ENCODE measurements at places on chromosomes 5 and 9. TPM values are rescaled to one million over a fixed set of nuclear protein-coding genes. Genes with fewer than 3 reads are reported as not detected.
A peak's percentile ranks its signal among the peaks of the same experiment; 100 is the strongest.

GRCh38 chr9:72526901-72527800, 5.7 kb downstream of the TMC1 start:
- H3K27me3 ChIP-seq = no peaks in the 10 kb centered on the region
- no peaks in the 10 kb centered on the region for H3K36me3 ChIP-seq
- peak; percentile 89 for DNase-seq

GRCh38 chr5:1029282-1029944, 20.8 kb downstream of the NKD2 start:
- H3K27ac ChIP-seq = no peak overlapping the region
- H3K27me3 ChIP-seq = no peaks in the 10 kb centered on the region
- no peaks in the 10 kb centered on the region for H3K36me3 ChIP-seq
- no peak for DNase-seq
- H3K4me3 ChIP-seq = no peak overlapping the region

GRCh38 chr9:131475956-131476776, 26.6 kb upstream of the POMT1 start:
- no peaks in the 10 kb centered on the region for H3K4me1 ChIP-seq
- H3K4me3 ChIP-seq = no peak overlapping the region
- no peaks in the 10 kb centered on the region for H3K36me3 ChIP-seq

DNA sequence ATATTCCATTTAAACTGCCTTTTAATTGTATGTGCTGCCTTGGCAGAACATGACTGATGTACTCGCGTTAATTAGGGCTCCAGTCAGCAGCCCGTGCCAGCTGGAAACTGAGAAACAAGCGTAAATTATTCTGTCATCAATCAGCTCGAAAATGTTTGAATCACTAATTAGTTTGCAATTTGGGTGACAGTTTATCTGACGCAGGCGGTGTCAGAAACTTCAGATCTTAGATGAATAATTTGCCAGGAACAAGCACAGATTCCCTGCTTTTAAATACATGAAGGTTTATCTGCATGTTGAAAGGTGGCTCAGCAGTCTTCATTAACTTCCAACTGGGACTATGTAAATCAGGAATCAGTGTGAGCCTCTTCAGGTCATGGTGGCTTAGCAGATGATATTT, 176.0 kb upstream of the TLE4 start:
- H3K4me3 ChIP-seq = no peak overlapping the region
- no peak for DNase-seq
- no peaks in the 10 kb centered on the region for H3K36me3 ChIP-seq
- H3K27ac ChIP-seq = no peak overlapping the region
- no peaks in the 10 kb centered on the region for H3K27me3 ChIP-seq

The DNAJC21 gene
- 30.7 TPM for total RNA-seq

The LIX1 gene
- total RNA-seq = 0.20 TPM

The HEMGN gene
- 0.53 TPM for total RNA-seq

DNA sequence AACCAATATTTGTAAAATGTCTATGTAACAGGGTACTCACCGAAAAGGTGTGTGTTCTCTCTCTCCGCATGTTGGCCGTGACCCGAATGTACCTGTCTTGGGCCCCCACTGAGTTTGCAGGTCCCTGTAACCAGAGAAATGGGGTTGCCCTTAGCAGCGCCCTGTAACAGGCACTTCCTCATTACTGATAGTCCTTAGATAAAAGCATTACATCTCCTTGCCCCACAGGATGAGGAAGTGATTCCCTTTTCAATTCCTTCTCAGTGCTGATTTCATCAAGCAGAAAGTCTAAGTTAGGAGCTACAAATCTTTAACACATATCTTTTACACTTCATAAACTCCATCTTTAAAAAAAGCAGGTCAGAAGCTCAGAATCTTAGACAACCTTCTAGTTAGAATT, 15.2 kb upstream of the HMHB1 start:
- no peaks in the 10 kb centered on the region for H3K4me1 ChIP-seq
- no peaks in the 10 kb centered on the region for H3K27me3 ChIP-seq
- H3K27ac ChIP-seq = no peak overlapping the region
- DNase-seq = no peak

The ENHO gene
- 0.56 TPM for total RNA-seq

The CKMT2 gene
- 16.1 TPM for total RNA-seq

- H3K27me3 ChIP-seq = no peaks in the 10 kb centered on the region
- no peak overlapping the region for H3K4me3 ChIP-seq
- no peaks in the 10 kb centered on the region for H3K36me3 ChIP-seq
- DNase-seq = no peak
Observed at GRCh38 chr5:148998174-148998797, 64.6 kb downstream of the SH3TC2 start.

The KLF9 gene
- 96.4 TPM for total RNA-seq

DNA sequence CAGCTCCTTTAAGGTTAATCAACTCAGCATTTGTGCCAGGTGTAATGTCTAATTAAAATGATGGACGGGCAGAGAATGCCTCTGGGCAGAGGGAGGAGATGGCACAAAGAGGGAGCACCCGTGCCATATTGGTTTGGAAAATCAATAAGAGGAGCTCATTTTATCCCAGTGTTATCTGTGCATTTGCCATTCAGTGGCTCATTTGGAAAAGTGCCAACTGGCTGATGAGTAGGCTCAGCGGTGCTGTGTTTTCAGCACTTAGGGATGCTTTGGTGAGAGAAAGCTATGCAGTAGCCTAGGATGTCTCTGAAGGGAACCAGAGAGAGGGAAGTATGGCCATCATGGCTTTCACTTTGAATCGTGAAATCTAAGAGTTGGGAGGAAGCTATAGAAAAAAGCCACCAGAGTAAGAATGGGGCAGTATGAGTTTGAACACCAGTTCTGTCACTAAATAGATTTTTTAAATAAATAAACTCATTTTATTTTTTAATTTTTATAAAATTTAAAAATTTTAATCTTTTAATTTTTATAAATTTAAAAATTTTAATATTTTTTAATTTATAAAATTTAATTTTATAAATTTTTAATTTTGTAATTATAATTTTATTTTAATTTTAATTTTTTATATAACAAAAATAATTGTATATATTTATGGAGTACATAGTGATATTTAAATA, 472.8 kb downstream of the BRINP1 start:
- no peaks in the 10 kb centered on the region for H3K27me3 ChIP-seq
- DNase-seq = no peak

- no peaks in the 10 kb centered on the region for H3K27me3 ChIP-seq
- no peak overlapping the region for H3K27ac ChIP-seq
- H3K4me3 ChIP-seq = no peak overlapping the region
Observed at GRCh38 chr9:126587187-126588185, 26.2 kb upstream of the LMX1B start.

GRCh38 chr9:9396518-9396917, 1216.3 kb downstream of the PTPRD start:
- no peaks in the 10 kb centered on the region for H3K27me3 ChIP-seq
- no peak overlapping the region for H3K4me3 ChIP-seq
- H3K27ac ChIP-seq = no peak overlapping the region
- DNase-seq = no peak
- no peaks in the 10 kb centered on the region for H3K36me3 ChIP-seq
- no peaks in the 10 kb centered on the region for H3K4me1 ChIP-seq

DNA sequence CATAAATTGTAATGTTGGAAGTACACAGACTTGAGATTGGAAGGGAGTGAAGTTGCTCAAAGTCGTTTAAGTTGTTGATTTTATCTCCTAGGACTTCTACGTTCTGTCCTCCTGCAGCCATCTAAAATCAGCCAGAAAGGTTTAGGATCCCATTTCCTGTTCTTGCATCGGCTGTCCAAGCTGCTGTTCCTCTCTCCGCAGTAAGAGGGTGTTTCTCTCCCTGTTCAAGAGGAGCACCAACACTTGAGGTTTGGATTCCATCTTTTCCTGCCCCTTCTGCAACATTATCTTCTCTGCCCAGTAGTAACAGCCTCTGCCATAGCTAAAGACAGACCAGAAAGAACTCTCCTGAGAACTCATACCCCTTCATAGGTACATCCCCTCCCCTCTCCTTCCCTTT, 373.4 kb downstream of the GADD45G start:
- no peaks in the 10 kb centered on the region for H3K27me3 ChIP-seq
- no peaks in the 10 kb centered on the region for H3K36me3 ChIP-seq
- DNase-seq = no peak
- H3K27ac ChIP-seq = no peak overlapping the region
- no peak overlapping the region for H3K4me3 ChIP-seq

The ENTPD8 gene
- total RNA-seq = not detected

The PRDM9 gene
- not detected for total RNA-seq

DNA sequence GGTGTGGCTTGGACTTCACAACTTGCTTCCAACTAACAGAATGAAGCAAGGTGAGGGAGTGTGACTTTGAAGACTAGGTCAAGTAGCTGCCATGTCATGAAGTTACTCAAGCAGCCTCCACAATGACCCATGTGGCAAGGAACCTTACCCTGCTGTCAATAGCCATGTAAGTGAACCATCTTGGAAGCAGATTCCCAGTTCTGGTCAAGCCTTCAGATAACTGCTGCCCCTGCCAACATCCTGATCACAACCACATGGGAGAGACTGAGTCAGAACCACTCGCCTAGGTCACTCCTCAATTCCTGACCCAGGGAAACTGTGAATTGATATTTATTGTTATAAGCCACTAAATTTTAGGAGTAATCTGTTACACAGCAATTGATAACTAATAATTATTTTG, 10.9 kb downstream of the ZCCHC10 start:
- no peak overlapping the region for H3K4me3 ChIP-seq
- H3K36me3 ChIP-seq = no peaks in the 10 kb centered on the region
- no peaks in the 10 kb centered on the region for H3K27me3 ChIP-seq
- no peak for DNase-seq

DNA sequence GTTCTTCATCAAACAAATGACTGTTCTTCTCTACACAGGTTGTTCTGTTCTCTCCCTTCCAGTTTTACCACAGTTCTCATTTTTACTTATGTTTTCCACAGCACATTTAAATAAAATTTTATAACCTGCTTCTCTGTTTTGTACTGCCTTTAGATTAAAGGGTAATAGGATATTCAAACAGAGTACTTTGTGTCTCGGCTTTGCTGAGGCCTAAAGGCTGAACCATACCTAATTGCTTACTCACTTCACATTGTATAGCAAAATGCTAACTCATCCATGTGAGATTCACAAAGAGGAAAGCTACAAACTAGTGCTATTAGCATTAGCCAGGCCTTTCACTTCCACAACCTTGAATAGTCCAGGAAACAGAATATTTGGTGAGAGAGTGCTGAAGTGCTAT, 200.3 kb downstream of the TRPM3 start:
- no peak for DNase-seq
- H3K4me1 ChIP-seq = no peaks in the 10 kb centered on the region
- H3K4me3 ChIP-seq = no peak overlapping the region
- H3K36me3 ChIP-seq = no peaks in the 10 kb centered on the region

DNA sequence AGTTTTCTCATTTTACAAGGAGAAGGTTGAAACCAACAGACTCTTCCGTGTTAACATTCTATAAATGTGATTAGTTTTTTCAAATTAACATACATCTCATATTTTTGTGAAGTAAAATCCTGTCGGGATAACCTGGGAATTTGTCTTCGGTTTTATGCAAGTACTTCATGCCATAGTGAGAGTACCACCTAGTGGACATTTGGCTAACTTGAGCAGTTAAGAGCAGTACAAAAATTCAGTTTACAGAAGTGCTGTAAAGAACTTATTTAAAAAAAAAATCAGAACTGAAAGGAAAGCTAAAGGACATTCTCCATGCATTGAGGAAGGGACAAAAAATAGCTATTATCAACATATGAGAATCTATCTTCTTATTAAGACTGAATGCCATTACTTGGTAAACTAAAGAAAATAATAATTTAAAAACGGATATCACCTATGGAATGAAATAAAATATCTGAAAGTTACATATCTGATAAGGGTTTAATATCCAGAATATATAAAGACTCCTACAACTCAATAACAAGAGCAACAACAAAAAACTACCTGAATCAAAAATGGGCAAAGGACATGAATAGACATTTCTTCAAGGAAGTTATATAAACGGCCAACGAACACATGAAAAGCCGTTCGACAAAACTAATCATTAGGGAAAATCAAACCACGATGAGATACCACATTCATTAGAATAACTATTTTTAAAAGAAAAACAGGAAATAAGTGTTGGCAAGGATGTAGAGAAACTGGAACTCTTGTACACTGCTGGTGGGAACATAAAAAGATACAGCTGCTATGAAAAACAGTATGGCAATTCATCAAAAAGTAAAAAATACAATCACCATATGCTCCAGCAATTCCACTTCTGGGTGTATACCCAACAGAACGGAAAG, 117.0 kb upstream of the GNA14 start:
- no peaks in the 10 kb centered on the region for H3K4me1 ChIP-seq
- H3K36me3 ChIP-seq = no peaks in the 10 kb centered on the region
- no peak overlapping the region for H3K4me3 ChIP-seq
- no peaks in the 10 kb centered on the region for H3K27me3 ChIP-seq

The PLEKHG4B gene
- 1.8 TPM for total RNA-seq

DNA sequence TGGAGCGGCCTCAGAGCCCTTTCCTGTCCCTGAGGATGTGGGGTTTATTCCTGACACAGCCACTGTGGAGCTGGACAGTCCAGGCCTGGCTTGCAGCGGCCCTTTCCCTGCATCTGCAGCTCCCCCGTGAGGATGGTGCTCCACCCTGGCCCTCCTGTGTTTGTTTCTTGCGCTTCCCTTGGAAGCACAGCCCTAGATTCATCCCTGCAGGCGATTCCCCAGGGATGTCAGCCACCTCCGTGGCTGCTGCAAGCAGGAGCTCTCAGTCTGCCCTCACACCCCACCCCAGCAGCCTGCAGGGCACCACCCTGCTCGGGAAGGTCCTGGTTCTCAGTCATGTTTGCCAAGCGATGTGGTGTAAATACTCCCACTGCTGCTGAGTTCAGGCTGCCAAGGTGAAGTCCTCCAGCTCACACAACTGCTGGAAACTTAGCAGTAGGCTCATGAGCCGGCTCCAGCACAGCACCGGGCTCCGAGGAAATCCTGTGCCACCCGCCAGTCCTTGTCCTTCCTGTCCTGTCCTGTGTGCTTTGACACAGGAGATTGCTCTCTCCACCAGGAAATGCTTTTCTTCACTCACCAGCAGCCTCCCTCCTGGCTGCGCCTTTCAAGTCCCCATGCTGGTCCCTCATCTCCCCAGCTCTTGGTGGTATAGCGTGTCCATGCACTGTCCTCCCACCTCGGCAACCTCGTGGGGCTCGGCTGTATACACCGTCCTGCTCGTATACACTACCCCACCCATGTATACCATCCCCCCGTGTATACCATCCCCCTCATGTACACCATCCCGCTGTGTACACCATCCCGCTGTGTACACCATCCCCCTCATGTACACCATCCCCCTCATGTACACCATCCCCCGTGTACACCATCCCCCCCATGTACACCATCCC, 16.2 kb downstream of the ROPN1L start:
- H3K4me1 ChIP-seq = peaks cover 1% of the 10 kb centered on the region
- H3K27me3 ChIP-seq = no peaks in the 10 kb centered on the region
- no peaks in the 10 kb centered on the region for H3K36me3 ChIP-seq
- DNase-seq = no peak
- no peak overlapping the region for H3K4me3 ChIP-seq
- H3K27ac ChIP-seq = no peak overlapping the region

The KIAA0825 gene
- 5.8 TPM for total RNA-seq

GRCh38 chr5:173963182-173963838, 25.7 kb upstream of the C5orf47 start:
- H3K36me3 ChIP-seq = no peaks in the 10 kb centered on the region
- H3K27ac ChIP-seq = no peak overlapping the region
- H3K27me3 ChIP-seq = no peaks in the 10 kb centered on the region
- no peaks in the 10 kb centered on the region for H3K4me1 ChIP-seq
- DNase-seq = no peak
- H3K4me3 ChIP-seq = no peak overlapping the region
